Stomach (tissue), 19 donors: ENCODE measurements at places on chromosomes 13 and 19. TPM values are rescaled to one million over a fixed set of nuclear protein-coding genes. Genes with fewer than 3 reads are reported as not detected.

The RGCC gene
- total RNA-seq, result 4.6 TPM

The RPS19 gene
- 996 TPM for total RNA-seq

DNA sequence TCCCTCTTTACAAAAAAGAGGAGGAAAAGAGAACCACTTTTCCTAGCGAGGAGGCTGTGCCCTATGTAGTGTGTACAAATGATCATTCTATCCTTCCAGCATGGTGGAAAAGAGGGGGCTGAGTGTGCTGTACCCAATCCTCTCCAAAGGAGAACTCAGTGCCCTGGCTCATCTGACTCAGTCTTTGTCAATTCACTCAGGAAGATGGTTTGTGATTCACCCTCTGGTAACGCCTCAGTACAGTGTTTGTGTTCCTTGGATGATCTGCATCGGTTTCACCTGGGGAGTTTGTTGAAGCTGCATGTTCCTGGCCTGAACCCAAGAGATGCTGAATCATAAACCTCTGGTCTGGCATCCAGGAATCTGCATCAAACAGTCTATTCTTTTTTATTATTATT lies 18.3 kb upstream of the ENOX1 start:
- no peak for DNase-seq
- H3K4me3 ChIP-seq, result no peak overlapping the region
- H3K36me3 ChIP-seq, result no peaks in the 10 kb centered on the region

- no peaks in the 10 kb centered on the region for H3K27me3 ChIP-seq
- H3K36me3 ChIP-seq, result no peaks in the 10 kb centered on the region
- no peak overlapping the region for H3K27ac ChIP-seq
- no peaks in the 10 kb centered on the region for H3K4me1 ChIP-seq
- DNase-seq, result no peak
- no peak overlapping the region for H3K4me3 ChIP-seq
Observed at GRCh38 chr13:86080340-86080995, 281.2 kb upstream of the SLITRK6 start.

DNA sequence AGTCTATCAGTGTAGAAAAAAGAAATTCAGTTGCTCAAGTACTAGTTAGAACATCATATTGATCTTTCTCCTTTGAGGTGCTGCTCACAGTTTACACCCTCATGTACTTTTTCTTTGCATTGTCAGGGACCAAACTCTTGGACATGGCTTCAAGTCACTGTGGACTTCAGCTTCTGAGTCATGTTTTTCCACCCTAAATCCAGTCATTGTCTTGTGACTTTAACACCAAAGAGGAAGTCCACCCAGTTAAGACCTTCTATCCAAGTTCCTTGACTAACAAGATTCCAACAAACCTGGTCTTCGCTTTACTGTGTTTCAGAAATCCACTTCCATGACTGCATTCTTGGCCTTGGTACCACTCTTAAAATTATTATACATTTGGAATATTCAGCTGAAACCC lies 206.7 kb upstream of the ARGLU1 start:
- H3K27ac ChIP-seq, result no peak overlapping the region
- no peaks in the 10 kb centered on the region for H3K27me3 ChIP-seq
- H3K36me3 ChIP-seq, result no peaks in the 10 kb centered on the region
- DNase-seq, result no peak

DNA sequence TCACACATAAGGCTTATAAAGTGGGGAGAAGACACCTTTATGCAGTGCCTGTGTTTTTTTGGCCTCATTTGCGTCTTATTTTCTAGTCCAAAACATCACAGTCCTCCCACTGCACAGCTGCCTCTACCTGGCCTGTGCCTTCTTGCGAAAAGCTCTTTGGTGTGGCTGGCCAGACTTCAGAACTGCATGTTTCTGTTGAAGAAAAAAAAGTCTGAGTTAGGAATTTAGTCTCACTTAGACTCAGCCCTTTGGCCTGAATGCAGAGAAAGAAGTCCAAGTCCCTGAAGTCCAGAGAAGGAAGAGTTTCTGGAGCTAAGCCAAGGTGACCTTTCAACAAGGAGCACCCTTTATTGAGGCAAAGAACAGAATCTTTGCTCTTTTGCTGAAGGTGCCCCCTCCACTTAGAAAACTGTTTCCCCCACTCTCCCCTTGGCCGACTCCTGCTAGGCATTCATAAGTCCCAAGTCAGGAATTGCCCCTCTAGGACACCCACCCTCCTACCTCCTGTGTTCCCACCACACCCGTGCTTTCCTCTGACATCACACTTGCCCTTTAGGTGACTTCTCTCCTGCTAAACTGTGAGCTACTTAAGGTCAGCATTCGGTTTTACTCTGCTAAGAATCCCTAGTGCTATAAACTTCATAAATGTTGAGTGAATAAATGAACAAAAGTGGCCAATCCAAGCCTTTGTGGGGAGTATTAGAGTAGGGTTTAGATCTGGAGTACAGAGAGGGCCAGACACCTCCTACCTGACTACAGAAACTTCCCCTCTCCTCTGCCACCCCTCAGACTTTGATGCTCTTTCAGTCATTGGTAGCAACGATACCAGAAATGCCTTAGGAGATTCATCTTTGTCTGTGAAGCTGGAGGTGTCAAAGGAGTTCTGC lies 226.8 kb downstream of the LACC1 start:
- H3K4me3 ChIP-seq, result no peak overlapping the region
- peak; percentile 48 for DNase-seq
- H3K27ac ChIP-seq, result no peak overlapping the region

- peaks cover 14% of the 10 kb centered on the region for H3K4me1 ChIP-seq
- H3K27ac ChIP-seq, result peak within 1 kb of the TSS; percentile 94
- no peaks in the 10 kb centered on the region for H3K27me3 ChIP-seq
- peak within 1 kb of the TSS; percentile 91 for H3K4me3 ChIP-seq
Observed at GRCh38 chr19:37217775-37218591, at the start of gene ZNF383. Gene ZNF383, plus strand, starts transcription at chr19:37218214. Its CDS starts 12,240 bp downstream, at chr19:37230454.

DNA sequence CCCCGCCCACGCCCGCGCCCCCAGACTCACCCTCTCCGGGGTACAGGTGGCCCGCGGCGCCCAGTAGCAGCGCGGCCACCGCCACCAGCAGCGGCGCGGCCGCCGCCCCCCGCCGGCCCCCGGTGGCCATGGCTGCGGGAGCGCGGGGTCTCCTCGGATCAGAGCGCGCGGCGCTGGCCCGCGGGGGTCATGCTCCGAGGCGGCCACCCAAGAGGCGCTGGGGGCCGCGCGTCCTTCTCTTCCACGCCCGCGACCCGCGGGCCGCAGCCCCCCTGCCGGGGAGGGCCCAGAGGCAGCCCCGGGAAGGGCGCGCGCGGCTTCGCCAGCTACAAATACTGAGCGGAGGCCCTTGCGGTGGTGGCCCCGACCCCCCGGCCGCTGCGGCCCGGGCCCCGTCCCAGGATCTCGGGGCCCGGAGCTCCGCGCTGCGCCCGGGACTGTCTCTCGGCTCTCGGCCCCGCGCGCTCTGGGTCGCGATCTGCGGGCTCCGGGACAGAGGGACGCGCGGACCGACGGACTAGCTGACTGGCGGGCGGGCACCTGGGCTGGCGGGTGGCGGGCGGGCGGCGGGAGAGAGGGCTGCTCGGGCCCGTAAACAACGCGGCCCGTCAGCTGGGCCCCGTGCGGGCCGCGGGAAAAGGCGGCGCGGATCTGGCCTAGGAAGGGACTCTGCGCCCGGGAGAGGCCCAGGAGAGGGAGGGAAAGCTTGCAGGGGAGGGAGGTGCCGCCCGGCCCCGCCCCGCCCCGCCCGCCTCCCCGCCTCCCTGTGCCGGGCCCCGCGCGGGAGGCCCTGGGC lies at the start of gene INSR:
INSR (minus strand) TSS at position 653 of the 796 bp plus-strand sequence; CDS start at position 130, 523 bp downstream.
- peak within 1 kb of the TSS; percentile 92 for H3K27ac ChIP-seq
- peak within 1 kb of the TSS; percentile 99 for H3K4me3 ChIP-seq
- peaks cover 4% of the 10 kb centered on the region for H3K27me3 ChIP-seq

- H3K4me3 ChIP-seq, result no peak overlapping the region
- H3K36me3 ChIP-seq, result no peaks in the 10 kb centered on the region
- H3K4me1 ChIP-seq, result no peaks in the 10 kb centered on the region
- DNase-seq, result no peak
Observed at GRCh38 chr13:54347531-54347930, 1318.9 kb downstream of the OLFM4 start.

DNA sequence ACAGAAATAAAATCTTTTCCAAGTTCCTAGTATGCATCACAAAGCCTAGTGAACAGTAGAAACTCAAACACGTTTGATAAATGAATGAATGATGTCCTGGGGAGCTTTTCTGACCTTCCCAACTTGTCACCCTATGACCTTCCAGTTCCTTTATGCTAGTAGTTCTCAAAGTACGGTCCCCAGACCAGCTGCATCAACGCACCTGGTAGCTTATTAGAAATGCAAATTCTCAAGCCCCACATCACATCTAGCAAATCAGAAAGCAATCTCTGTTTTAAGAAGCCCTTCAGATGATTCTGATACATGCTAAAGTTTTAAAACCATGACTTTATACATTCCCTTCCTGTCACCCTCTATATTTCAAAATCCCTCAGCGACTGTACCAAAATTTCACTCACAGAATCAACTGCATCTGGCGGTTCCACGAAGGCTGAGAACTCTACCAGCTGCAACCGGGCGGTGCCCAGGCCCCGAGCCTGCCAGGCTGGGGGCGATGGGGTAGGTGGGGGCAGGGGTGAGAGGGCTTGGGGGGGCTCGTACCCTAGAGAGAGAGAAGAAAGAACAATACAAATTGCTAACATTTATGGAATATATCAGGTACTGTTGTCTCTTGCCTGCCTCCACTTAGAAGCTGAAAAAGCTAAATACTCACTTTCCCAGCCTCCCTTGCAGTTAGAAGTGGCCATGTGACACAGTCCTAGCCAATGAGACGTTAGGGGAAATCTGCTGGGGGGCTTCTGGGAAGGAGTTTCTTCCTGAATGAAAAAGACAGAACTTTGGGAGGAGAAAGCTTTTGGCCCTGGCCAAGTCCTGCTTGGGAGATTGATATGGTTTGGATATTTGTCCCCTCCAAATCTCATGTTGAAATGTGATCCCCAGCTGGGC lies 13.3 kb downstream of the CD37 start:
- no peak overlapping the region for H3K27ac ChIP-seq
- no peaks in the 10 kb centered on the region for H3K4me1 ChIP-seq
- H3K27me3 ChIP-seq, result no peaks in the 10 kb centered on the region
- no peak overlapping the region for H3K4me3 ChIP-seq
- H3K36me3 ChIP-seq, result peaks cover 99% of the 10 kb centered on the region
- no peak for DNase-seq

- no peaks in the 10 kb centered on the region for H3K36me3 ChIP-seq
- H3K27ac ChIP-seq, result no peak overlapping the region
- H3K4me3 ChIP-seq, result no peak overlapping the region
- no peak for DNase-seq
Observed at GRCh38 chr13:67643516-67644055, 413.4 kb upstream of the PCDH9 start.

DNA sequence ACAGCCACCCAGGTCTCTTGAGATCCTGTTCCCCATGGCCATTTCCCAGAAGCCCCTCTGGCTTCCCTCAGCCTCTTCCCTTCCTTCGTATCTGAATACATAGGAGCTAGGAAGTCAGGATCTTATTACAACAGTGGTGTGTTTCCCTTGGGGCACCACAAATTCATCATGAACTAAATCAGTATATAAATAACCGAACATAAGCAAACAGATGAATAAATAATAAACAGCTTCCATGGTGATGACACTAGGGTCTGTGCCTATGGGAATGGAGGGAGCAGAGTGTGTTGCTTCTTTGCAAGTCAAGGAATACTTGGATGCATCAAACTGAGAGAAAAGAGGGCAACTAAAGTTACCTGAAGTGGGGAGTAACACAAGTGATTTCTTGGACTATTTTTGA lies 527.6 kb downstream of the LMO7 start:
- H3K4me1 ChIP-seq, result peaks cover 20% of the 10 kb centered on the region
- H3K36me3 ChIP-seq, result no peaks in the 10 kb centered on the region
- no peak overlapping the region for H3K4me3 ChIP-seq

DNA sequence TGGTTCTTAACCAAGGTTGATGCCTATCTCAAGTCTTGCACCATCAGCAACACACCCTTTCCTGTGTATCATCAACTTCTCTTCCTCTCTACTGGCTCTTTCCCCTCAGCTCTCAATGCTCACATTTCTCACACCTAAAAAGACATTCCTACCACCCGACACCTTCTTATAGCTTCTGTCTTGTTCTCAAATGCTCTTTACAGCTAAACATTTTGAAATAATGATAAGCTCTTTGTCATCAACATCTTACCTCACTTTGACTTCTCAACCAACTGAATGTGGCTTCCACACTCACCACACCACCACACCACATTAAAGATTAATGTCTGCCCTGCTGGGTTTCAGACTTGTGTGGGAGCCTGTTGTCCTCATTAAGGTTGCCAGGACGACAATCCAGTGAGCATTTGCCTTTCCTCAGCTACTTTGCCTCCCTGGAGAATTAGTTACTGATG lies 67.8 kb downstream of the RXFP2 start:
- no peaks in the 10 kb centered on the region for H3K27me3 ChIP-seq
- no peak overlapping the region for H3K27ac ChIP-seq
- DNase-seq, result no peak

DNA sequence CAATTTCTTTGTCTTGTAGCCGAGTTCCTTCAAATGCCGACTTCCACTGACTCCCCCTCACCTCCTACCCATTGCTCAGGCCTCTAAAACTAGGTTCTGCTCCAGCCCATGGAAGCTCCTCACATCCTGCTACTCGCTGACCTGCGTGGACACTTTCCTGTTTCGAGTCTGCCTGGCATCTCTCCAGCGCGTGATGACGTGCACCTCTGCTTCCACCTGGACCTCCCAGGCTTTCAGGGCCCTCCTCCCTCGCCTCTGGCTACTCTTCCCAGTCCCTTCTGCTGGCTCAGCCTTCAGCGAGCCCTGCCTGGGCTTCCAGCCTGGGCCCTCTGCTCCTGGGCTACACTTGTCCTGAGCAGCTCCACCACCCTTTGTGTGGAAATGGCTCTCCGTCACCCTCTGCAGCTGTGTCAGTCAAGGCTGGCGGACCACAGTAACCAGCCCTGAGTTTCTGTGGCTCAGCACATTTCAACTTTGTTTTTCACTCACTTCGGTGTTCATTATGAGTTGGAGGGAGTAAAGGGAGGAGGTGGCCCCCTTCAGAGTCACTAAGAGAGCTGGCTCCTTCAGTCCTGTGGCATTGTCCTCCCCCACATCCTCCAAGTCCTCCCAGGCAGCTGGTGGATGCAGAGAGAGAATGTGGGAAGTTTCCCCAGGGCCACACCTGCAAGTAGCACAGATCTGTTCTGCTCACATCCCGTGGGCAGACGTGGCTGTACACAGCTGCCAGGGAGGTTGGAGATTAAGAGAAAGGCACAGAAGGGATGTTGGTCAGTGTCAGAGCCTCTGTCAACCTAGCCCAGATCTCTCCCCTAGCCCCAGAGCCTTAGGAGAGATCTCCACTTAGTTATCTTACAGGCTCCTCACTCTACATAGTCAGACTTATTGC lies 49.4 kb downstream of the SERP2 start:
- no peak for DNase-seq
- H3K4me1 ChIP-seq, result no peaks in the 10 kb centered on the region
- no peak overlapping the region for H3K27ac ChIP-seq

- no peaks in the 10 kb centered on the region for H3K36me3 ChIP-seq
- no peak for DNase-seq
- no peak overlapping the region for H3K27ac ChIP-seq
- H3K4me1 ChIP-seq, result no peaks in the 10 kb centered on the region
- H3K27me3 ChIP-seq, result peaks cover 40% of the 10 kb centered on the region
Observed at GRCh38 chr19:30492586-30493270, 120.5 kb downstream of the ZNF536 start.

DNA sequence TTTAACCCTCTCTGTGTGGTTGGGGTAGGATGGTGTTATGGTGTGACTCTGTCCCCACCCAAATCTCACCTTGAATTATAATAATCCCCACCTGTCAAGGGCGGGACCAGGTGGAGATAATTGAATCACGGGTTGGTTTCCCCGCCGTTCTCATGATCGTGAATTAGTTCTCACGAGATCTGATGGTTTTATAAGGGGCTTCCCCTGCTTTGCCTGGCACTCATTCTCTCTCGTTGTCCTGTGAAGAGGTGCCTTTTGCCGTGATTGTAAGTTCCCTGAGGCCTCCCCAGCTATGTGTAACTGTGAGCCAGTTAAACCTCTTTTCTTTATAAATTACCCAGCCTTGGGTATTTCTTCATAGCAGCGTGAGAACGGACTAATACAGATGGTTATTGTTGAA lies 68.8 kb downstream of the ARHGEF7 start:
- no peaks in the 10 kb centered on the region for H3K36me3 ChIP-seq
- H3K27me3 ChIP-seq, result no peaks in the 10 kb centered on the region
- peaks cover 31% of the 10 kb centered on the region for H3K4me1 ChIP-seq
